Dermis blood vessel endothelial cell (primary cell): ENCODE measurements at places on chromosomes 5 and 9. TPM values are rescaled to one million over a fixed set of nuclear protein-coding genes. Genes with fewer than 3 reads are reported as not detected.

The NUTM2G gene
- total RNA-seq: not detected in 2 replicates

The SPINK7 gene
- not detected in 2 replicates for total RNA-seq

The GLRA1 gene
- not detected in 2 replicates for total RNA-seq

The PCDHGA11 gene
- total RNA-seq: 6.8 and 10.6 TPM in 2 replicates

The MYO10 gene
- 99.8 and 140 TPM in 2 replicates for total RNA-seq

The ITK gene
- total RNA-seq: not detected in 2 replicates

The SPATA31D4 gene
- total RNA-seq: not detected in 2 replicates

The PCDHGB1 gene
- 1.4 and 1.5 TPM in 2 replicates for total RNA-seq

The TLX3 gene
- not detected in 2 replicates for total RNA-seq

The SLC36A2 gene
- total RNA-seq: not detected in 2 replicates

The CD14 gene
- 1.7 and 3.2 TPM in 2 replicates for total RNA-seq

DNA sequence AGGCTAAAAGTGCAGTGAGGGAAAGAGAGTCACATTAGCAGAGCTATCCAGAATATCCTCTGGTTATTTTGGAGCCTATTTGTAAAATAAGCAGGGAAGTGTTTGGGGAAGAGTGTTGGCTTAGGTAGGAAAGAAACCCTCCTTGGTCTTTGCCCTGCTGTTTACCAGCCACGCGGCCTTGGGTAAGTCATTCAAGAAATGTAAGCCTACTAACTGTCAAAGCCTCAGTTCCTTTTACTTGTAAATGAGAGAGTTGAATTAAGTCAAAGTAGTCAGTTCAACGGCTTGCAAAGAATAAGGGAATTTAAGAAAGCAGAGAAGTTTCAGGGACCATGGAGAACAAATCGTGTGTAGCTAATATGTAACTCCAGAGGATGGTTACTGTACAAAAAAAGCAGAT, 75.8 kb upstream of the TNC start:
- DNase-seq: no peak

DNA sequence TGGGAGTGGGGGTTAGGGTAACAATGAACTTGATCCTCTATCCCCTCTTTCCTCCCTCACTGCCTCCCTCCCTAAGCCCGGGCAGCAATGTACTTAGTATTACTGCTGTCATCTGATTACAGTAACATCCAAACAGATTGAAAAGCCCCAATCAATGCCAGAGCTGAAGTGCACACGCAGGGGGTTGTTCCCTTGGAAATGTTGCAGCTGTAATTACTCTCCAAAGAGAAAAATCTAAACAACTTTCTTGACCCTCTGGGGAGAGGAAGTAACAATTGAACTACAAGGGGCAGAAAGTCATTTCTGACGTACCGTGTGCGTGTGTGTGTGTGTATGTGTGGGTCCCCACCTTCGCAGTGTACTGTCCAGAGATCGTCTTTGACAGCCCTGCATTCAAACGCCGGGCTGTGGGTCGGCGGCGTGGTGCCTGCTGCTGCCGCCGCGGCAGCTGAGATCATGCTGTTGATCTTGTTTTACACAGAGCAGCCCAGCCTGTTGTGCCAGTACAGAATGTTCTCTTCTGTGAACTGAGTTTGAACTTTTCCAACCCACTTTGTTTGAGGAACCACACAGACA, 66.0 kb upstream of the KLF9 start:
- DNase-seq: peak; percentile 69

- no peak for DNase-seq
These were observed 562.6 kb downstream of the NR2F1-AS1 start for GRCh38 chr5:93018461-93018860.

- no peak for DNase-seq
These were observed 168.5 kb downstream of the DOCK2 start for GRCh38 chr5:169805527-169805934.

- DNase-seq: peak; percentile 28
These were observed 45.0 kb upstream of the VLDLR start for GRCh38 chr9:2576631-2577030.

DNA sequence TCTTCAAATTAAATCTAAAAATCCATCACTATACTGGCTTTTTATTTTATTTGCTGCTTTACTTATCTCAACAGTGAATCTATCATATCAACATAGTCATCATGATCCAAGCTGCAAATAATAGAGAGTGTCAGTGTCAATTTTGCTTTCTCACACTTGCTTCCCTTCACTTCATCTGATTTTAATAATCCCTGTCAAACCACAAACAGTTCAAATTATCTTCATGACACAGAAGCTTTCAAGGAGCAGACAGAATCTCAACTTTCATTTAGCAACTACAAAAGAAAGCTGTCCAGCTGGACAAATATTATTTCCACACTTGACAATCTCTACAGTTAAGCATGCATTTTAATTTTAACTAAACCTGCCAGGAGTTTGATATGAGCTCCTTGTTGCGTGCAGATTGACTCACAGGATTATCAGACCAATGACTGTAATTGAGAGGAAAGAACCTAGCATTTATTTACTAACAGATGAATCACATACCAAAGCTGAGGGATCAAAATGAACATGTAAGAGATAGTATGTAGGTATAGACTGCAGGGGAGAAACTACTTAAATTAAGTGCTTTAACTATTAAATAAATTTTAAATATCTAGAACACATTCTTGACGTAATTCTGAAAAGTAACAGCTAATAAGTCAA, 56.0 kb downstream of the KIAA0825 start:
- no peak for DNase-seq

DNA sequence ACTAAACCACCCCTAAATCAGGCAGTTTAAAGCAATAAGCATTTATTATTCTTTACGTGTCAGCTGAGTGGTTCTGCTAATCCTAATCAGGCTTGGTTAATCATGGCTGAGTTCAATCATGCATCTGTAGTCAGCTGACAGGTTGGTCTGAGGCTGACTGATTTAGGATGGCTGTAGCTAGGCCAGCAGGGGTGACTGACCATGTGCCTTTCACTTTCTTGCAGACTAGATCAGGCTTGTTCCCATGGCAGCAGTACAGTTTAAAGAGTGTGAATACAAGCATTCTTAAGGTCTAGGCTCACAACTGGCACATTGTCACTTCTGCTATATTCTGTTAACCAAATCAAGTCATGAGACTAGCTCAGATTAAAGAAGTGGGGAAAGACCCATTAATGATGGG, 16.1 kb upstream of the MPDZ start:
- no peak for DNase-seq

DNA sequence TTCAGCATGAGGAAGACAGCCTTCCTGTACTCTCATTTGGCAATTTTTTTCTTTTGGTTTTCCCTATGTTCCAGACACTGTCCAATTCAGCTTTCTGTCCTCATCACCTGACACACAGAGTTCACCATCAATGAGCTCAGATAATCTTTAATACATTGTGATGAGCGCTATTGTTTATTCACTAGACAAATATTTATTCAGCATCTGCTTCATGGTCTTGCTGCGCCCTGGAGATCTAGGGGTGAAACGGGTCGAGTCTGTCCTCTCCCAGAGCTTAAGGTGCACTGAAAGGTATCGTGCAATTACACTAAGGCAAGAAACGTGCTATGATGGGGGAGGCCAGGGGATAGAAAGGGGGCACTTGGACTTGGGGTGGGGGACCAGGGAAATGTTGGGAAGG, 281.6 kb downstream of the ZSWIM6 start:
- no peak for DNase-seq

- no peak for DNase-seq
These were observed 122.2 kb downstream of the FGF10 start for GRCh38 chr5:44266882-44267576.

DNA sequence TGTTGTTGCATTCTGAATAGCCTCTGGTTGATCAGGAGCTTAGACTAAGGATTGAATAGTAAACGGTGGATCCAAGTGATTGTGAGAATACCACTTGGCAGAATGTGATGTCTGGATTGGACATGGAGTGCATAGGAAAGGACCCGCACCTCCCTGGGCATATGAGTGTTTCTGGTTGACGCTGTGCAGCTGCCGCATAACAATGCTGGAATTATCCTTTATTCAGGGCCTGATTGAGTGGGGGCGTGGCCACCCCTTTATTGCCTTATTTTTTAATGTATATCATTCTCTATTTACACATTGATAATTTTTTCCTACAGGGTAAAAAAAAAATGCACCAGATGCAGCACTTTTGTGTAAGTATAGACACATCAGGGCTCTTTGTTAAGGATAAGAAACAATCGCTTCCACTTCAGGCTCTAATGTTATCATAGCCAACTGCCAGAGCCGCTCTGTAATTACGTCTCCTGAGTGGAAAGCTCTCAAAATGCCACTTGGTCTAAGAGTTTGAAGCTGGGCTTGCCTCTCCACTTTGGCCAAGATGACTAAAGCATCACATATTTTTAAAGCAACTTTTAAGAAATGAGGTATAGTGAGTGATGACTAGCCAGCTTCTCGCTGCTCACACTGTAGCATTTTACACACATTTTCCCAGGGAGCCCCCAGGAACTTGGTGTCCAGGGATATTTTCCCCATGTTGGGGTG, 5.7 kb downstream of the FGD3 start:
- DNase-seq: no peak

DNA sequence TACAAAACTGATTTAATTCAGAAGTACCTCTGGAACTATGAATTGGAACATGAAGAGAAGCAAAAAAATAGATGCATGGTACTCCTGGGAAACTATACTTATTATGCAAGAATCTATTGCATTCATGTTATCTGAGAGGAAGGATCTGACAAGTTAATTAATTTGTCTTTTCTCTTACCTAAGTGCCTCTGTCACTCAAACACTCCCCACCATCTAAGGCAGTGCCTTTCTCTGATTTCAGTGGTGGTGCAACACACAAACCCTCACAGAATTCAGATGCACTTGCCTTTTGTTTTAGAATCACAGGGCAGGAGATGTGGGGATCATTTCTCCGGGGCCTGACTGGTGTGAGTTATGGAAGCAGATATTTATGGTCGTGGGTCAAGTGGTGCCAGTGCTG, 52.5 kb upstream of the C9orf72 start:
- no peak for DNase-seq

GRCh38 chr5:132926437-132926836, 37.0 kb downstream of the AFF4 start:
- DNase-seq: no peak

DNA sequence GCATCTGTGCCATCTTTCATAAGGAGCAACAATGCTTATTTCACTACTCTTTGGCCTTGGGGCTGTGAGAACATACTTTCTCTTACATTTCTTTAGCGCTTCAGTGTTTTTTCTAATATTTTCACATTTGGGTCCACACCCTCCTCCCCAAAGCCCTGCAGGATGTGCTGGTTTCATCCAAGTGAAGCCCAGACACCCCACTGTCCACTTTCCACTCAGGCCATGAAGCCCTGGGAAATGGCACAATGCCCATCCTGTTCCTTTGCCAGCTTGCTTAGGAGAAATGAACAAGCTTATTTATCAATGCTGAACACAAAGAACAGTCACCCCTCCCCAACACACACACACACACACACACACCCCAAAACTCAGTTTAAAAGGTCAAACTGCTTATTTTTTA, 17.3 kb upstream of the TMOD1 start:
- peak; percentile 39 for DNase-seq

DNA sequence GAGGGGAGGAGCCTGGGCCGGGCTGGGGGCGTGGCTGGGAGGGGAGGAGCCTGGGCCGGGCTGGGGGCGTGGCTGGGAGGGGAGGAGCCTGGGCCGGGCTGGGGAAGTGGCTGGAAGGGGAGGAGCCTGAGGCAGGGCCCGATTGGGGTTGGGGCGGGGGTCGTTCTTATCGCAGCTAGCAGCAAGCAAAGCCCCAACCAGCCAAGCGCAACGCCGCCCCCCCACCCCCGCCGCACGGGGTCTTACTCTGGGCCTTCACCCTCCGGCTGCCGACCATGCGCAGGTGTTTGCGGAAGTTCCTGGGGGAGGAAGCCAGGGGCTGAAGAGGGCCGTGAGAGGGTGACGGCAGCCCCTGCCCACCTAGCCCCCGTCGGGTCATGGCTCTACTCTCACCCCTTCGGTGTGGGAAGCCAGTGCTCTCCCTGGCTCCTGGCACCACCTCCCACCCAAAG, 5.0 kb downstream of the NSMF start:
- peak; percentile 62 for DNase-seq

- DNase-seq: peak; percentile 60
These were observed 50.6 kb downstream of the DEPDC1B start for GRCh38 chr5:60649288-60649917.

DNA sequence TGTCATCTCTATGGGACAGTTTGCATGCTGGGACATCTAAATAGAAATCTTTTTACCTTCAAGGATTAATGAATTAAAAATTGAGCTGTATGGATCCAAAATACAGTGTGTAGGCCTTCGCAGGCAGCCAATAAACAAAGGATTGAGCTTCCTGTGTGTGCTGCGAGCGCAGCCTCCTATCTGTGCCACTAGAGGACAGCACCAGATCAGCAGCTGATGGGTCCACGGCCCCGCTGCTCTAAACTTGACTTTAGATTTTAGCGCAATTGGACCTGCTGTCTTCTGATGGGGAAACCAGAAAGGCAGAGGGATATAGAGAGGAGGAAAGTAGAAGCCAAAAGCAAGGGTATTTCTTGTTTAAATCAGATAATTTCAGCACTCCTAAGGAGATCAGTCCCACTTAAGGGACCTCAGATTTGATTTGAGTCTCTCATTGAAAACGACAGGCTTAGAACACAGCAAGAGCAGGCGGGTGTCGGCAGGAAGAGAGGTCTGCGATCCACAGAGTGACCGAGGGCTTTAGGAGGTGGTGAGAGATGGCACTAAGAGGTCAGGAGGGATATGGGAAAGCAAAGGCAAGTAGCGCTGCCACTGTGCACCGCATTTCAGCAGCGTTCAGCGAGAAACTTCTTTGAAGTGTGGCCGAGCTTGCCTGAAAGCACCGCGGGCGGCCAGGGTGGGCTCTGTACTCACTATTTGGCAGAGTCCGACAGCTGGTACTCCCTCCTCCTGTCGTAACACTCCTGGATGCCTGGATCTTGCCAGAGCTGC, 214.3 kb downstream of the GNA14 start:
- DNase-seq: peak; percentile 81

GRCh38 chr5:123808461-123809380, 296.7 kb downstream of the CSNK1G3 start:
- DNase-seq: no peak

- DNase-seq: no peak
These were observed 12.2 kb downstream of the CCT5 start for GRCh38 chr5:10262121-10262774.

DNA sequence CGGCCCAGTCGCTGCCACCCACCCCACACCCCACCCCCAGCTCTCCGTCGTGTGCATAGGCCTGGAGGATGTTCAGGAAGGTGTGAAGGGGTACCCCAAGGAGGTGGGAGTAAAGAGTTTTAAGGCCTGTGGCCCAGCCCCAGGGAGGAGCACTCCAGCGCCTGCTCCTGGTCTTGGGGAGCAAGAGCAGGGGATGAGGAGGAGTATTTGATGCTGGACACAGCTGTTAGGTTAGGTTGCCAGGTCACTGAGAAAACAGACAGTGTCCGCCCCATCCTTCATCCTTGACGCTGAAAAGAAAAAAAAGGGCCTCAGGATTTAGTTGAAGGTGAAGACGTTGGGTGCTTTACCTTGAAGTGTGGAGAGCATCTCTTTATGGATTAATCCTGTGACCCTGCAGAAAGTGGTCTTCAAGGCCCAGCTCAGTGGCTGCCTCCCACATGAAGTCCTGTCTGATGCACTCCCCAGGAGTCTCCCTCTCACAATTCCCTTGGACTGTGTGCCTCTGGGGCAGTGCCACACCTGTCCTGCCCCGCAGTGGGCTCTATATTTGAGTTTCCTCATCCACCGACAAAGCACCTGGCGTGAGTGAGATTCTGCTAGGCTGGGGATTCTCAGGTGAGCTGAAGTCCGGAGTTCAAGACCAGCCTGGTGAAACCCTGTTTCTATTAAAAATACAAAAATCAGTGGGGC, 101.8 kb downstream of the SPRY4 start:
- DNase-seq: no peak

GRCh38 chr5:78509145-78509865, 139.3 kb downstream of the LHFPL2 start:
- no peak for DNase-seq
